ENCODE measurements at places on chromosomes 2 and 18.

DNA sequence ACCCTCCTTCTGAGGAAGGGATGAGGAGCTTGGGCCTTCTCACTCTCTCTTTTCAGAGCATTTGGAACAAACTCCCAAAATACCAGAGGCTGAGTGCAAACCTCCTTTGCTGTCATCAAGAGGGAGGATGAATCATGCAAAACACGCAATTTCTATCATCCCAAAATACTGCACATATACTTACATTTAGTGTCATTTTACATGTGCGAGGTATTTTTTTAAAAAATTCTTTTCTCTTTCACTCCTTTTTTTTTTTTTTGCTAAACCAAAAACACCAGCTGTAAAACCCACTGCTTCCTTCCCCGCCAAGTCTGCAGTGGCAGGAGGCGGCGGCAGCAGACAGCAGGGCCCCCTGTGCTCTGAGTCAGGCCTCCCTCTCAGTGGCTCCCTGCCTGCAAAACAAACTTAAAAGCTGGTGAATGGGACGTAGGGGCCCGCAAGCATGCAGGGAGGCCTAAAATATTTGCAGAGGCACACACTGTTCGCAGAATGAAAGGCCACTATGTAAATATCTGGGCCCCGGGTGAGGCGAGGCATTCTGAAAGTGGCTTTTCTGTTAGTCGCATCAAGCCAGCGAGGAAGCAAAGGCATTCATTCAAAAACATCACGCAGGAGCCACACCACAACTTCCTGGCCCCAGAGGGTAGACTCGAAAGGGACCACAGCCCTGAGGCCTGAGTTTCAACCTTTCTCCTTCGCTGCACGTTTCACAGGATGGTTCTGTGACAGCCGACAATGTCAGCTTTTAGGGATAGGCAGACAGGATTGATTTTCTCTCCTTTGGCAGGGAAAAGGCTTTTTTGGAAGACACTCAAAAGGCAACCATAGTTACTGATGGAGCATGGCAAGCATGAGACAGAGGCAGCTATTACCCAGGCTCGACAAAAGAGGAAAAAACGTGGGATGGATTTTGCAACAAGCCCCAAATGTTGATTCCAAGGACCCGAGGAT, 73.4 kb downstream of the ACTR2 start:
- DNase-seq = peak; percentile 83

- no peak for DNase-seq
Observed at GRCh38 chr2:112614201-112614840, 29.9 kb downstream of the CHCHD5 start.

DNA sequence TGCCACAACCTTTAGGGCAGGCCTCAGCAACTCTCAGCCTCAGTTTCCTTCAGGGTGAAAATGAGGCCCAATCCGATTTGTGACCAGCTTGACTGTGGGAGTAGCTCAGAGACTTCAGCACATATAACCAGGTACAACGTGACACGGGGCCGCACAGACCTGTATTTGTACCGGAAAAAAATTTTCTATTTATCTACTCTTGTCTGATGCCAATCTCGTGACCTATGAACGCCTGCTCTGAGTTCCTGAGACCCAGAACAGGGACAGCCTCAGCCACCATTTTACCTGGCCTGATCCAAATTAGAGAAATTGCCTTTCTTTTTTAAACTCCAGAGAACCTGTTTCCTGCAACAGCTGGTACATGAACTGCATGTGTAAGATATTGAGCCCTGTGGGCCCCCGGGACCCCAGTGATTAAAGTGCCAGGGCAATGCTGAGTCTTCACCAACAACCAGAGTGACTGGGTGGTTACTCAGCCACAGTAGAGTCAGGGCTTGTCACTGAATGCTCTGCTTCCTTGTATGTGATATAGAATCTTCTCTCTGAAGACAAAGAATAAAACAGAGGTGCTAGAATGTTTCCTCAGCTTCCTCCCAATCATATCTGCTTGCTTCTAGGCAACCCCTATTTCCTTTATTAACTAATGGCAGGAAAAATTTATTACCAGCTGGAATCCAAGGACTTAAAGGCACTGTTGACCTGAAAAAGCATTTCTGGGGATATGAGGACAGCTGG, 47.8 kb upstream of the FZD7 start:
- DNase-seq = no peak

DNA sequence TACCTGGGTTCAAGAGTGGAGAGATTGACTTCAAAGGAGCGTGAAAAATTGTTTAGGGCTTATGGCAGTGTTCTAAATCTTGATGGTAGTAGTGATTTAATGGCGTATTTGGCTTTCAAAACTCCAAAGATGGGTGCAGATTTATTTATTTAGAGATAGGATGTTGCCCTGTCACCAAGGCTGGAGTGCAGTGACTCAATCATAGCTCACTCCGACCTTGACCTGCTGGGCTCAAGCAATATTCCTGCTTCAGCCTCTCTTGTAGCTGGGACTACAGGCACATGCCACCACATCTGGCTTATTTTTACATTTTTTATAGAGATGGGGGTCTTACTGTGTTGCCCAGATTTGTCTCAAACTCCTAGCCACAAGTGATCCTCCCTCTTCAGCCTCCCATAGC, 52.5 kb downstream of the FAM117B start:
- DNase-seq = no peak

- DNase-seq = no peak
Observed at GRCh38 chr2:223976635-223977226, 19.5 kb downstream of the MRPL44 start.

DNA sequence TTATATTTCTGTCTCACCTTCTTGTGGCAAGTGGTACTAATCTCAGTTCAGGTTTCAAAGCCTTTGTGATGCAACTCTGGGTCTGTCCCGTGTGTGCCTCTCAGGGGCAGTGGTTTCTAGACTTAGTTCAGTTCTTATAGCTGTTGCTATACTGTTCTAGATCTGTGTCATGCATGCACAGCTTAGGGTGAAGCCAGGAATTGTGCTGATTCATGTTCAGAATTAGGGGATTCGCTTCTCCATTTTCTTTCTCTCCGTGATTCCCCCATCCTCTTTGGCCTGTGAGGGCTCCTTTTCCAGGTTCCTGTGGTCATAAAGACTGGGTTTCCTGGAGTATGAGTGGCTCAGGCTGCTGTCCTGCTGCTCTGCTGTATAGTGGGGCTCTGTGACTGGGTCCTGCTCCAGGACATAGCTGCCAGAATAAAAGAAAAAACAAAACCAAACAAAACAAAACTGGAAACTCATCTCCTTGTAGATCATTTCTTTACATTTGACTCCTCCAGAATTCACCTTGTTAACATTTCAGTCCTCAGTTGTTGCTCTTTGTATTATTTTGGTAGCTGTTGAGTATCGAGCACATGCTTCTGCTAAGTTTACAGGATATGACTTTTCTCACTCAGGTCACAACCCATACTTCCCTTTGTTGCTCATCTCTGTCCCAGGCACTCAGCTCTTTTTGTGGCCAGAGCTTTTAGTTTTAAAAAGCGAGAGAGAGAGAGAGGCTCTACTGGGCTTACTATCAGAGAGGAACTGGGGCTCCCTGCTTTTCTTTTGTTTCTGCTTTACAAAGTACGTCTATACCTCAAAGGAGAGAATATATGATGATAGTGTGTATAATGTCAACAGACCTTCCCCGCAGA, 34.2 kb downstream of the CERS6 start:
- no peak for DNase-seq

DNA sequence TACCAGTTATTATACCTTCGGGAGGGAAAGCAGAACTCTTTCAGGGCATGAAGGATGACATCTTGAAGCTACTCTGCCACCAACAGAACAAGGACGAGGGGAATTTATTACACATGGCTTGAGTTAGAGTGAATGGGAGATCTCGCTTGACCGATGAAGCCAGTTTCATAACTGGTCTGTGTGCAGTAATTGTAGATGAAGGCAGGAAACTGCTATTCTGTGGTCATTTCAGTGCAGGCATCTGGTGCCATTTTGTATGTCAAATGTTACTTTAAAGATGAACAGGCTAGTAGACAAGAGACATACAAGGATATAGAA, 20.5 kb downstream of the GREB1 start:
- DNase-seq = no peak

GRCh38 chr2:43224131-43224570, 2.3 kb downstream of the ZFP36L2 start:
- no peak for DNase-seq

DNA sequence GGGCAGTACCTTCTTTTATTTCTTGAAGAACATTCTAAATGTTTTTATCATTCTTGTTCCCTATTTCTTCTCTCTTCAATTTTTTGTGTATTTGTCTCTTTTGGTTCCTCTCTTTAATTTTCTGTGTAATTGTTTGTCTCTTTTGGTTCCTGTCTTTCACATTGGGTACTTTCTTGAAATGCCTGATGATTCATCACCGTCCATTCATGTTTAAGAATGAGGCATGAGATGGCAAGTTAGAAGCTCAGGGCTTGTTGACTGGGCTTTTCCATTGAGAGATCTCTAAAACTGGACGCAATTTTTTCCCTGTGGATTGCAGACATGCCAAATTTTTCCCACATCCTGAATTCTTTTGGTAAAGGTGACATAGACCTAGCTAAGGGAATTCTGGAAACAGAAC, 33.7 kb upstream of the IL1R2 start:
- DNase-seq = no peak

DNA sequence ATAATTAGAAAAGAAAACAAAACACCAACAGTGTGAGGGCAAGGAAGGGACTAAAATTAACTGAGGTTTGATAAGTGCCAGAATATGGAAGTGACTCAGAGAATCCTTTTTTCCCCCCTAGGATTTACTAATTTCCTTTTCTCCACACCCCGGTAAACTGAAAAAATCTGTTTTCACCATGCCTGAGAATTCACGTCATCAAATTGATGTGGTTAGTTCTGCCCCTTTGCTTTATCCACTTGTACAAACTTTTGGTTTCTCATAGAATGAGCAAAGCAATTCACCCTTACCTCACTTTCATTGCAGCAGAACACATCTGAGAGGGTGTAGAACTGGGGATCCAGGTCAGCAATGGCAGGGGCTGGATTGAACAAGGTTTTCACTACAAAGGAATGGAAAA, 57.8 kb downstream of the RBKS start:
- DNase-seq = peak; percentile 70

- DNase-seq = peak; percentile 12
Observed at GRCh38 chr2:44335806-44336538, 25.3 kb downstream of the PREPL start.

GRCh38 chr2:47891369-47892337, 14.6 kb downstream of the FBXO11 start:
- no peak for DNase-seq

GRCh38 chr2:238869-239268, 25.0 kb downstream of the SH3YL1 start:
- no peak for DNase-seq

DNA sequence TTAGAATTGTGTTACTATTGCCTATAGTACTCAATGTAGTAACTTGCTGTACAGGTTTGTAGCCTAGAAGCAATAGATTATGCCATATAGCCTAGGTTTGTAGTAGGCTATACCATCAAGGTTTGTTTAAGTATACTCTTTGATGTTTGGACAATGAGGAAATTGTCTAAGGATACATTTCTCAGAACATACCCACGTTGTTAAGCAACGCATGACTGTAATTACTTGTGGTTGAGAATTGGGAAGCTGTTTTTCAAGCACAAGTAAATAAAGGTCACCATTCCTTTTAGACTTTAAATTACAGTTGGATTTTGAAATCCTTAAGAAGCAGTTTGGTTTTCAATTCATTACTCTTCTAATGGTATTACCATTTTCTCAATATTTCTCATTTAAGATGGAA, 89.8 kb upstream of the KCNH7 start:
- no peak for DNase-seq

DNA sequence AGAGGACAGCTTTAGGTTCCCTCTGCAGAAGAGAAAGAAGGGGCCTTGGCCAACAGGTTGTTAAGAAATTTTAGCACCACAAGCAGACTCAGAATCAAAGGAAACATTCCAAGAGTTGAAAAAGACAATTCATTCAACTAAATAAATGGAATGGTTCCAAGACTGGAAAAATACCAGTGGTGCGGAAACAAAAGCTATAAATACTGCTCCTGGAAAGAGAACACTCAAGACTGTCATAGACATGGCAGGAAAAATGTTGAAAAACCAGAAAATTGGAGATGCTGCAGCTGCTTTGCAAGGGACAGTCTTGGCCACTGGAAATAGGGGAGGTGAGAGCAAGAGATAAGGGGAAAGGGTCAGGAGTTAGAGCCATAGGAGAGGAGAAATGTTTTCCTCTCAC, 312.7 kb upstream of the CYRIA start:
- no peak for DNase-seq

GRCh38 chr2:102008490-102008889, 16.7 kb downstream of the IL1R2 start:
- no peak for DNase-seq

DNA sequence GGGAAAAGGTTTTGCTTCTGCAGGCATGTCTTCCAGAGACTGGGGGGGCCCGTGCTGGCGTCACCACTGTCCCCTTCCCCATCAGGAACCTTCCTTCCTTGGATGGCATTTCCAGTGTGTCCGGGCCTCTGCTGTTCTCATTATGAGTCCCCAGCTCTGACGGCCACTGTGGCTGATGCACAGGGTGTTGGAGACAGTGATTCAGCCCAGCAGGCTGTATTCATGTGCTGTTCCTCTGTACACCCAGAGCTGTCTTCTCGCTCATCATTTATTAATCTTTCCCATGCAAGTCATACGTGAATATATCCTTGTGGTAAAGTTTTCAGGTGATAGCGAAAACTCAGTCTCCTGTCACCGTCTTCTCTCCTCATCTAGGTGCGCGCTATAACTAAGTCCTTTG, 57.7 kb downstream of the ASAP2 start:
- DNase-seq = no peak

GRCh38 chr2:112623913-112624777, 21.6 kb upstream of the SLC20A1 start:
- DNase-seq = peak; percentile 59

DNA sequence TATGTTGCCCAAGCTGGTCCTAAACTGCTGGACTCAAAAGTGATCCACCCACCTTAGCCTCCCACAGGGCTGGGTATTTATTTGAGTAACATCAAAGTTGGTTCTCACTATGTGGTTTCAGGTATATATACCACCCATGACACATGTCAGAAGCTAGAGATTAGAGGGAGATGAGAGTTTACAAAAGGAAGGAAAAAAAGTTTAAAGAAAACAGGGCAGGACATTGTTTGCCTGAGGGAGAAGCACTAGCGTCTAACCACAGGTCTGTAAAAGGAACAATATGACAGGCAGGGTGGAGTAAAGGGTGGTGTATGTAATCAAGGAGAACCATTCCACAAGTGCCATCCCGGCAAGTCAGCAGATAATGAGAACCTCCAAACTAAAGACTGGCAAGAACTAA, 8.5 kb downstream of the CEP76 start:
- DNase-seq = no peak

GRCh38 chr2:205755923-205756322, 73.6 kb downstream of the NRP2 start:
- no peak for DNase-seq

- peak; percentile 12 for DNase-seq
Observed at GRCh38 chr2:198873503-198874471, 584.0 kb downstream of the SATB2 start.
